ENCODE measurements at places on chromosomes 2 and 18.

GRCh38 chr18:73750052-73750451 lies 397.6 kb downstream of the FBXO15 start:
- no peak for DNase-seq

DNA sequence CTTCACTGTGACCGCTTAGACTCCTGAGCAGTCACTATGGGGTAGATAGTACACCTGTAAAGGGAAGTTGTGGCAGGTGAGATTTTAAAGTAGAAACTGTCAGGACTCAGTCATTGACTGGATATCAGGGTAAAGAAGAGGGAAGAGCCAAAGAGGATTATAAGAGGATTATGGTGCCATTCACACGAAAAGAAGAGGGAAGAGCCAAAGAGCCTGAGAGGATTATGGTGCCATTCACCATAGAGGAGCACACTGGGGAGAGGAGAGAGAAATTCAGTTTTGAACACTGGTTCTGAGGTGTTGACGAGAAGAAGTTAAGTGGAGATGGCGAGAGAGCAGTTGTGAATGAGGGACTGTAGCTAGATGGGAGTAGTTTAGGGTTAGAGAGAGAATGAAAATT lies 16.9 kb upstream of the KCNJ13 start:
- DNase-seq: no peak

- peak; percentile 45 for DNase-seq
These were observed 125.0 kb downstream of the ETAA1 start for GRCh38 chr2:67522148-67522547.

DNA sequence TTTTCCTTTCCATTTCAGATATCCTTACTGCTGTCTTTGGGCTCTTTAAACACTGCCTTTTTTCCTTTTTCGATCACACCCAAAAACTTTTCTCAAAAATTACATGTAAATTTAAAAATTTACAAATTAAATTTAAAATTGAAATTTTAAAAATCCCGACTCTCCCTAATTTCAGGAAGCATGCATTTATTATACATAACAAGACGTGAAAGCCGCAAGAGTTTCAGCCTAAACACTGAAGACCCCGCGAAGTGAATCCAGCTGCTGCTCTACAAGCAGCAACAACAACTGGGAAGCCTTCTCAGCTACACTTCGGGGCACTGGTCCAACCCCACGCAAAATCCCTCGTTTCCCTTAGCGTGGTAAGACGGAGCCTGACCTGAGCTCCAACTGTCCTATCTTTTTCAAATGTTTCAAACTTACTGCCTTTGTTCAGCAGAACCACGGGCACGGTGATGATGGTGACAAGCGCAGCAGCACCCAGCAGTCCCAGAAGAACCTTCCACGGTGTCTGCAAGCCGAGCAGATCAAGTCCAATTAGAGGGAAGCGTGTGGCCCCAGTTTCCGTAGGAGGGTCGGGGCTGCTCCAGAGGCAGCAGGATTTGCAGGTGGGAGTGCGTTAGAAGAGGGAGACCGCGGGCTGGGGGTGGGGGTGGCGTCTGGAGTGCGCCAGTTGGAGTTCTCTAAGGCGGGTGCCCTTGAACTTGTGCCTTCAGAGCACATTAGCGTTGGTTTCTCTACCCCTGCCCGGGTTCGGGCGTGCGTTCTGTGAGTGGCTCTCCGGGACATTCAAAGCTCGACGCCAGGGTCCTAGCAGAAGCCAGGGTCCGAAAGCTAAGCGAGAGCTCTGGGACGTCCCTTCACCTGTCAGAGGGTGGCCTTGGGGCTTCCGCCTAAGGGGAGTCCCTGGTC lies 783 bp downstream of the DPP4 start:
- DNase-seq: peak; percentile 52

DNA sequence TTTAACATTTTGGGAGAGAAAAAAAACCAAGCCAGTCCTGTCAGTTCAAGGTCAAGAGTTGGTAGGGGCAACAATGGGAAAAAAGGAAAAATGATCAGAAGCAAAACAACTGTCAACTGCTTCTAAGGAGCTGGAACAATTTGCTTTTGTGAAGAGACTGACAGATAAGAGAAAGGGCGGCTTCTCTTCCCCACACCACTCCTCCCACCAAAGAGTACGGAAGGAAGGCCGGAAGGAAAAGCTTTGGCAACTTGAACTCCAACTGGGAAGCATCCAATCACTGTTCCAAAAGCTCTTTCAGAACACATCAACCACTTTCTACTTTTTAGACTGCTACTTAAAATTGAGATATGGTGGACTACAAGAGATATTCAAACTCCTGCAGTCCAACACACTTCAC lies 57.8 kb upstream of the NFU1 start:
- DNase-seq: no peak

- DNase-seq: no peak
These were observed 13.4 kb downstream of the CAPG start for GRCh38 chr2:85396531-85397470.

DNA sequence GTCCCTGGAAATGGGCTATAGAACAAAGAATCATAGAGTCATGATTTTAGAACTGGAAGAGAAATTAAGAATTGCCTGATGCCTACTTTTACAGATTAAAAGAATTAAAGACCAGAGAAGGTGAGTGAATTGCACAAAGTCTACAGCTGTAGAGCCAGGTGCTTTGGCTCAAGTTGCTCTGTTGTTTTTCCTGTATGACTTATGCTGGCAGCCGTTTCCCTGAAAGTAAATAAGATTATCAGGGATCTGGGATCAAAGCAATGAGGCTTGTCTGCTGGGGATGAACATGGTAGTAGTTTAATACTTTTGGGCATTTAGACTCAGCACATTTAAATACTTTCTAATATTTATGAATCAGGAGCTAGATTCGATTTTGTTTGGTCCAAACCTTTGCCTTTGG lies 166.9 kb downstream of the PRPF40A start:
- DNase-seq: no peak
